ENCODE measurements at places on chromosomes 7 and 10.

- no peak for DNase-seq
These were observed 342.3 kb upstream of the BMPER start for GRCh38 chr7:33562996-33563395.

GRCh38 chr7:123548406-123548805 lies 9.2 kb downstream of the NDUFA5 start:
- no peak for DNase-seq

DNA sequence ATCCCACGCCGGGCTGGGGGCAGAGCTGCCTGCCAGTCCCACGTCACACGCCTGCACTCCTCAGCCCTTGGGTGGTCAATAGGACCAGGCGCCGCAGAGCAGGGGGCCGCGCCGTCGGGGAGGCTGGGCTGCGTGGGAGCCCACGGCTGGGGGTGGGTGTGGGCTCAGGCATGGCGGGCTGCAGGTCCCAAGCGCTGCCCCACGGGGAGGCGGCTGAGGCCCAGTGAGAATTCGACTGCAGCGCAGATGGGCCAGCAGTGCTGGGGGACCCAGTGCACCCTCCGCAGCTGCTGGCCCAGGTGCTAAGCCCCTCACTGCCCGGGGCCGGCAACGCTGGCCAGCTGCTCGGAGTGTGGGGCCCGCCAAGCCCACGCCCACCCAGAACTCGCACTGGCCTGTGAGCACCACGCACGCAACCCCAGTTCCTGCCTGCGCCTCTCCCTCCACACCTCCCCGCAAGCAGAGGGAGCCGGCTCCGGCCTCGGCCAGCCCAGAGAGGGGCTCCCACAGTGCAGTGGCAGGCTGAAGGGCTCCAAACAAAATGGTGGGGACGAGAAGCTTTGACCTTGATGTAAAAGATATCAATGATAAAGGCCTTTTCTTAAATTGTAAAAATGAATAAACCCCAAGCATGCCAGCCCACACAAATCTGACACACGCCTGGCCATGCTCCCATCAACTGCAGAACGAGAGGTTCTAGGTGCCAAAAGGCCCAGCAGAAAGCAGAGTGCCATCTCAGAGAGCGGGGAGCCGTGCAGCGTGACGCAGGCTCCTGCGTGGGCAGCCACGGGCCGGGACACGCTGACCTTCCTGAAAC lies 255.5 kb downstream of the MAD1L1 start:
- no peak for DNase-seq

- DNase-seq, result no peak
These were observed 77.1 kb downstream of the GSAP start for GRCh38 chr7:77338883-77339629.

DNA sequence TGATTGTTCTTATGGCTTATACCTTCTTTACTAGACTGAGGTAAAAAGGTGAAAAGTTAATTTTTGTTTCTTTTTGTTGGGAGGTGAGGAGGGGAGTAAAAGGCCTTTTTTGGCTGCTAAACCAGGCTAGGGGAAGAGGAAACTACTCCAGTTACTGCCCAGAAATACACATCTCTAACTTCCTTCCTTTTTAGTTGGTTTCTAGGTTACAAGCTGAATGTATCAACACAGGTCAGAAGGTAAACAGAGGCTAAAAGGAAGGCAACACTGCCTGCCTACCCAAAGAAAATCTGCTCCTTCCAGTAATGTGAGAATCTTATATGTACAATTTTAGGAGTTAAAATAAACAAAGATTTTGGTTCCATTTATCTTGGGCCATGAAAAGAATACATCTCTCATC lies 140.4 kb downstream of the NRBF2 start:
- DNase-seq, result no peak

- no peak for DNase-seq
These were observed 1.6 kb downstream of the BAMBI start for GRCh38 chr10:28678687-28679457.

DNA sequence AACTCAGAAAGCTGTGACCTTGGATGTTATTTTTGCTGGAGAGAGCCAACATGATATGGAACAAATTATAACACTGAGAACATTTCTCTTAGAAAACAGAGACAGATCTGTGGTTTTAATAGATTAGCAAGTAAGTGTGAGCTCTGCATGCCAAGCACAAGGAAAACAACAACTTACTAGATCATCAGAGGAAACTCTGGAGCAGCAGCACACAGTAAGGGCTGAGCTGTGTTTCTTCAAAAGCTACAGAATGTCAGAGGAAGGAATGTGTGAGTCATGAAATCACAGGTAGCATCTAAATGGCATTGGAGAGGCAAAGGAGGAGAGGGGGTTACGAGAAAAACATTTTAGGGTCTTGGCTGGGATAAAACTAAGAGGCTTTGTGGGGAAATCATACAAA lies 283.4 kb upstream of the FZD8 start:
- no peak for DNase-seq

GRCh38 chr10:9545073-9545472 lies 1472.6 kb upstream of the CELF2 start:
- DNase-seq, result no peak

DNA sequence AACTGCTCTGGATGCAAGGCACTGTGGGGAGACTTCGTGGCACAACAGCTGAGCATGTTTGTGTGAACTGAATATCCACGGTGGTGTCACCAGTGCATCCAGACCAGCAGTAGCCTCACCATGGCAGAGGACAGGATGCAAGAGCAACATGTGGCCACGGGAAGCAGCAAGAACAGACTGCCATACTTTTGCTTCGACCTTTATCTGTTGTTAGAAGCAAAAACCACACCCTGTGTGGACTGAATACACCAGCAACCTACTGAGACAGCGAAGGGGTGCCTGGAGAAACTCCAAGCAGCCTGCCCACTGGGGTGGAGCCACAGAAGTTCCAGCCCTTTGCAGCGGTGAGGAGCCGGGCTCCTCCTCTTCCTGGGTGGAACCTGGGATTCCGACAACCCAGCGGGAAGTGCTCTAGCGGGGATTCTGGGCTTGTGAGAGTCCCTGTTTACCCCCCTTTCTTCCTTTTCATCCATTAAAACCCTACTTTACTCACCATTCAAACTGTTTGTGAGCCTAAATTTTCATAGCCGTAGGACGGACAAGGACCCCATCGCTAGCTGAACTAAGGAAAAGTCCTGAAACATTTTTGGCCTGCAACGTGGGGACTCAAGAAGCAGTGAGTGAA lies 584.9 kb downstream of the GRM8 start:
- DNase-seq, result no peak

DNA sequence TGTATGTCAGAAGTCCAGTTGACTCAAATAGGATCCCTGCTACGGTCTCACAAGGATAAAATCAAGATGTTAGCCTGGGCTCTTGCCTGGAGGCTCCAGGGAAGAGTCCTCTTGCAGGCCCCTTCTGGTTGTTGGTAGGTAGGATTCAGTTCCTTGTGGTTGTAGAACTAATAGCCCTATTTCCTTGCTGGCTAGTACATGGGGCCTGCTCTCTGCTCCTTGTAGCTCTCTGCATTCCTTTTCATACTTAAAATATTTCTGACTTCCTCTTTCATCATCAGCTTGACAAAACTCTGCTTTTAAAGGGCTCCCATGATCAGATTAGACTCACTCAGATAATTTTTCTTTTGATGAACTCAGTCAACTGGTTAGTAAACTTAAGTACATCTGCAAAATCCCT lies 756.7 kb downstream of the GATA3 start:
- no peak for DNase-seq

DNA sequence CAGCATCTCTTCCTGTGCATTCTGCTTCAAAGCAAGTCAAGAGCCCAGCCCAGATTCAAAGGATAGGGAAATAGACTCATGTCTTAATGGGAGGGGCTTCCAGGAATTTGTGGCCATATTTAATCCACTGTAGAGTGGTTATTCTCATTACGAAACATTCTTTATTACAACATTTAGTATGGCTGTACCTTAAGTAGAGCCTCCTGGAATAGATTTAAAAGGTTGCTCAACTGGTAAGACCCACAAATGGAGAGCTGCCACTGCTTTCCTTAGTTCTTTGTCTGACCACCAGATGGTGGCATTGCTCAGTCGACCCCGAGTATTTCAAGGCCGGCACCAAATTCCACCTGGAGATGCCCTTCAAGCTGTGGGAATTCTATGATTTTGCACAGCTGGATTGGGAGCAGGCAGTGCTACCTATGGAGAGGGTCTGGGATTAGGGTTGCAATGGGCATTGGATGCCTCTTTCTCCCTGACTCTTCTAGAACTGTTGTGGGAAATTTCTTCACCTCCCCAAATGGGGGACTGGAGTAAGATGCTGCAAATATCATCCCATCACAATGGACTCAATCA lies 102.2 kb downstream of the RBM20 start:
- peak; percentile 77 for DNase-seq

GRCh38 chr7:113657603-113658002 lies 261.2 kb downstream of the PPP1R3A start:
- DNase-seq, result no peak

GRCh38 chr10:130808243-130808642 lies 503.3 kb downstream of the TCERG1L start:
- no peak for DNase-seq

- no peak for DNase-seq
These were observed 462 bp downstream of the KIAA1549 start for GRCh38 chr7:138980563-138981291.

- peak; percentile 18 for DNase-seq
These were observed 51.6 kb downstream of the ARMH3 start for GRCh38 chr10:102004376-102004775.

- DNase-seq, result no peak
These were observed 41.8 kb upstream of the ZNF488 start for GRCh38 chr10:47425813-47426419.

GRCh38 chr10:26464632-26465280 lies 26.6 kb downstream of the APBB1IP start:
- no peak for DNase-seq

GRCh38 chr10:368579-369220 lies 233.4 kb downstream of the ZMYND11 start:
- no peak for DNase-seq

DNA sequence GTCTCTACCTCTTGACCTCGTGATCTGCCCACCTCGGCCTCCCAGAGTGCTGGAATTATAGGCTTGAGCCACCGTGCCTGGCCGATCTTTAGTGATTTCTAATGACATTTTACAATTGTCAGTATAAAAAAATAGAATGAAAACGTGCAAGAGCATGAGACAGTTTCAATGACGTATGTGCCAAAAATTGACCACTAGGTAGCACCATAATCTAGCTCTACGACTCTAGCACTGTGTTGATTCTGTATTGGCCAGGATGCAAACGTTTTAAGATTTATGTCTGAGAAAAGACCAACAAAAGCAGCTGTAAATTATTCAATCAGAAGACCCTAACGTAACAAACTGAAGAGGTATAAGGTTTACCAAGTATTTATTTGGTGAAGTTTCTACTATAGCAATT lies 25.4 kb upstream of the EXOC6 start:
- DNase-seq, result no peak

GRCh38 chr10:48902096-48902495 lies 37.5 kb downstream of the LRRC18 start:
- DNase-seq, result no peak

Measured in head of caudate nucleus (tissue), 42 donors.